ENCODE measurements at places on chromosomes 16 and 17.

DNA sequence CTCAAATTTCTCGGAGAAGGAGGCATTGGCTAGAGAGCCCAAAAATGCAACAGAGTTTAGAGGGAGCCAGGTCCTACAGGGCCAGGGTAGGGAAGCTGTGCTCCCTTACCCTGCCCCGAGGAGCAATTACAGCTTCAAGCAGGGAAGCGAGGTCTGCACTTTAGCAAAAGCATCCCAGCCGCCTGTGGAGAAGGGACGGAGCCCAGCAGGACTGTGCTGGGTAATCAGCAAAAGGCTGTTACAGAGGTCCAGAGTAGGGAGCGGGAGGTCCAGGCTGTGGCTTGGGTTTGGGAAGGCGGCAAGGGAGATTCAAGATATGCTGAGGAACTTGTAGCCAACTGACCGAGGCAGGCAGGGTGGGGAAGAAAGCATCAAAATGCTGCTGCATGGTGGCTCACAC is 162.6 kb downstream of the TMEM132E start:
- DNase-seq: no peak

- DNase-seq: no peak
Measured at GRCh38 chr16:47316442-47317015, 144.3 kb downstream of the ITFG1 start.

- DNase-seq: no peak
Measured at GRCh38 chr16:79790854-79791253, 190.3 kb upstream of the MAF start.

- DNase-seq: no peak
Measured at GRCh38 chr16:88723507-88723887, 17.2 kb downstream of the CTU2 start.

- no peak for DNase-seq
Measured at GRCh38 chr16:4733747-4734062, 366 bp downstream of the ANKS3 start.

DNA sequence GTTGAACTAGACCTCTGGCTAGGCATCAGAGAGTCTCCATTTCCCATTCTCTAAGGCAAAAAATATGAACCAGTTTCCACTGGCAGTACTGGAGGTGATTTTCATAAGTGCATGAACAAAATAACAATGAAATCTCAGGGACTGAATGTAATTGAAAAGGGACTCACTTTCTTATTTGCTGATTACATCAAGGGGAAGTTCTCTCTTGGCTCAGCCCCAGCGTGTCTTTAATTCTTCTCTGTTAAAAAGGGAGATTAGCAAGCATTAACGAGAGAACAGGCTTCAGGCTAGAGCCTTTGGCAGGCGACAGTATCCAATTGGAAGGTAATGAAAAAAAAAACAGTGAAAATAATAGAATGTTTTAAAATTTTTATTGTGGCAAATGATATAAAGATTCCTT is 34.0 kb upstream of the ADAMTS18 start:
- no peak for DNase-seq

DNA sequence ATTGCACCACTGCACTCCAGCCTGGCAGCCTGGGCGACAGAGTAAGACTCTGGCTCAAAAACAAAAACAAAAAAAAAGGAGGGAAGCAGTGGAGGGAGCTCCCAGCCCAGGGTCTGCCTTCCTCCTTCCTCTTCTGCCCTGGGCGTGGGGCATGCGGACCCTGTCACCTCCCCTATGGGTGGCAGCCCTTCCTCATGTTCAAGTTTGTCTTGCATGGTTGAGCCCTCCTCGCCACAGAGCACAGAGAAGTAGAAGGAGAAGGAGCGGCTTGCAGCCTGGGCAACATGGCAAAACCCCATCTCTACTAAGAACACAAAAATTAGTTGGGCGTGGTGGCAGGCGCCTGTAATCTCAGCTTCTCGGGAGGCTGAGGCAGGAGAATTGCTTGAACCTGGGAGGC is 21.4 kb upstream of the TIMP2 start:
- DNase-seq: no peak
